Right atrium auricular region (tissue), 2 donors: ENCODE measurements at places on chromosomes 5 and 9.

GRCh38 chr5:15334551-15335266, 165.3 kb upstream of the FBXL7 start:
- H3K4me3 ChIP-seq: no peak overlapping the region
- no peak for DNase-seq
- H3K27ac ChIP-seq: no peak overlapping the region
- H3K4me1 ChIP-seq: no peaks in the 10 kb centered on the region
- H3K36me3 ChIP-seq: no peaks in the 10 kb centered on the region

DNA sequence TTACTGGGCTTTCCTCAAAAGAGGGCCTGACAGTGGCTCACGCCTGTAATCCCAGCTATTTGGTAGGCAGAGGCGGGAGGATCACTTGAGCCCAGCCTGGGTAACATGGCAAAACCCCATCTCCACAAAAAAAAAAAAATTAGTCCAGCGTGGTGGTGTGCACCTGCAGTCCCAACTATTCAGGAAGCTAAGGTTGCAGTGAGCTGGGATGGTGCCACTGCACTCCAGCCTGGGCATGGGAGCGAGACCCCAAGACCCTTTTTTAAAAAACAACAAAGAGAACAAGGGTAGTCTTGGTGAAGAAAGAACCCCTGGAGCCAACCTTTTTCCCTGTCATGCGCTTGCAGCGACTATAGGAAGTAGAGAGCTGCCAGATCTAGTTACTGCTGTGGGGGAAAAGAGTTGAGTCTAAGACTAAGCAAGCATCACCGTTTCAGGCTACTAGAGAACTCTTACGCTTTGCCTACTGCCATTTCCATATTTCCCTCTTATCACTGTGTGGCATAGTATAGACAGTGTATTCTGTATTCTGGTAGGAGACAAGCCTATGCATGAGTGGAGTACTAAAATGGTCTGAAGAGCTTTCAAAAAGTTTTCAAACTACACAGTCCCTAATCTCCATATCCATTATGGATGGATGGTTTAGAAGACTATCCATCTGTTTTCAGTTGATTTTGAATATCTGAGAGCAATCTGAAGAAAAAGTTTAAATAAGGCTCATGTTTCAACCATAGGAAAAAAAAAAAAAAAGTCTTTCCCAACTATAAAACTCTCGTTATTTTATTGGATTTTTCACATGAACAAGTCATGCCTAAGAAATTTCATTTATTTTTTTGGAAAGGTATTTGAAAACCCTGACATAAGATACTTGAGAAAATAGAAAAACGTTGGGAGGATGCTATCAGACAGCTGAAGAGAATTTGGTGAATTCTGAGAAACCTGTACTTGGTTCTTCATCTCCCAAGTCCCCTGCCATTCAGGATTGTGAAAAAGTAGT, 2.6 kb downstream of the C9orf40 start:
- no peak overlapping the region for H3K4me3 ChIP-seq
- peak overlapping the region; percentile 2 for H3K27ac ChIP-seq
- H3K27me3 ChIP-seq: no peaks in the 10 kb centered on the region
- peaks cover 7% of the 10 kb centered on the region for H3K4me1 ChIP-seq

DNA sequence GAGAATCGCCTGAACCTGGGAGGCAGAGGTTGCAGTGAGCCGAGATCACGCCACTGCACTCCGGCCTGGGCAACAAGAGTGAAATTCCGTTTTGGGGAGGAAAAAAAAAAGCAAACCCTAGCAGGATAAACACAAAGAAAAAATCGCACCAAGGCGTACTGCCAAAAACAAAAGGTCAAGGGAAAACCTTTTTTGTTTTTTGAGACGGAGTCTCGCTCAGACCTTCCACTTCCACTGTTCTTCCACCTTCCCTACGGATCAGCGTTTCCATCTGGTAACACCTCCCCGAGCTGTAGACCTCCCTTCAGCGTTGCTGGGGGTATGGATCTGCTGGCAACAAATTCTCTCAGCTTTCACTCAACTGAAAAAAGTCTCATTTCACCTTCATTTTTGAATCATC, 20.1 kb upstream of the FCN2 start:
- H3K4me1 ChIP-seq: peaks cover 13% of the 10 kb centered on the region
- H3K36me3 ChIP-seq: no peaks in the 10 kb centered on the region
- no peak overlapping the region for H3K27ac ChIP-seq
- no peaks in the 10 kb centered on the region for H3K27me3 ChIP-seq
- DNase-seq: no peak
- no peak overlapping the region for H3K4me3 ChIP-seq

GRCh38 chr5:179623906-179624741, 653 bp upstream of the HNRNPH1 start:
- H3K4me3 ChIP-seq: peak overlapping the region; percentile 92
- peaks cover 41% of the 10 kb centered on the region for H3K4me1 ChIP-seq
- H3K36me3 ChIP-seq: peaks cover 35% of the 10 kb centered on the region
- no peaks in the 10 kb centered on the region for H3K27me3 ChIP-seq
- peak; percentile 70 for DNase-seq

- H3K27me3 ChIP-seq: no peaks in the 10 kb centered on the region
- no peak overlapping the region for H3K27ac ChIP-seq
- no peaks in the 10 kb centered on the region for H3K4me1 ChIP-seq
- DNase-seq: no peak
Measured at GRCh38 chr5:38420691-38421390, 135.6 kb downstream of the LIFR start.

DNA sequence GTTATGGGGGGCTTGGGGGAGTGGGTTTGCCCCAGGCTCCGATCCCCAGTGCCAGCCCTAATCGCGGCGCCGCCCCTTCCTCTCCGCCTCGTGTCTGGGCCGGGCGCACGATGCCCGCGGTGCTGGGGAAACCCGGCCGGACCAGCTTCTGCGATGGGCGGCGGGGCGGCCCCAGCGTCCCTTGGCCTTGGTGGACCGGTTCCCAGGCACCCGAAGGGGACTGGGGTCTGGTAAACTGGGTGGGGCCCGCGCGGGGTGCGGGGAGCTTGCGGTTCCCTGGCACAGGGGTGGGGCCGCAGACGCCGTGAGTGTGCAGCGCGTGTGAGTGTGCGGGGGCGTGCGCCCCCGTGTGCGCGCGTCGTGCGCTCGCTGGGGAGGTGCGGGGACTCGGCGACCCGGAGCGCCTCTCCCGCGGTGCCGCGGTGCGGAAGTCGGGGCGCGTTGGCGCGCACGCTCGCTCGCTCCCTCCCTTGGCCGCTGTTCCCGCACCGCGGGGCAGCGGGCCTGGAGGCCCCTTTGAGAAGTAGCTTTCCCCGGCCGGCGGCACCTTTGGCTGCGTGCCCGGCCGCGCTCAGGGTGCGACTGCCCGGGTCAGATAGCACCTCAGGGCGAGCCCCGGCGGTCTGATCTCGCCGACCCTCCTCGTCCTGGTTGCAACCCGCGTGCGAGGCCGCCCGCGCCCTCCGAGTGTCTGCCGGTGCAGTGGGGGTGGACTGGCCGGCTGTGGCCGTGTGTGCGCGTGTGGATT, 568 bp downstream of the MACIR start:
- peaks cover 35% of the 10 kb centered on the region for H3K4me1 ChIP-seq
- peak overlapping the region; percentile 88 for H3K27ac ChIP-seq
- no peak for DNase-seq
- no peaks in the 10 kb centered on the region for H3K27me3 ChIP-seq

DNA sequence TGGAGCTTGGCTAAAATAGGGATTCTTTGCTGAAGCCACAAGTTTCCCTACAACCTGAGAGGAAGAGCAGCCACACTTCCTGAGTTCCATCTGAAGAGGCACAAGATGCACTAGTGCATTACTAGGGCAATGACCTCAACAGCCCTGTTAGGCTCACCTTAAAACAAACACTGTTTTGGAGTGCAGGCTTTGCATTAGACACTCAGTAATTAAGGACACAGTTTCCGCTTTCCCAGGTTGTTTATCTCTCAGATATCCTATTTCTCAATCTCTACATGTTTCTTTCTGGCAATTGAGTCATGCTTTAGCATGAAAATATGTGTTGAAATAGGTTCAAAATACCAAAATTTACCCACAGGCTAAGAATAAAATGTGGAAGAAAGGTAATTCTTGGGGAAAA, 34.2 kb downstream of the EMB start:
- no peaks in the 10 kb centered on the region for H3K27me3 ChIP-seq
- no peak overlapping the region for H3K4me3 ChIP-seq
- no peak overlapping the region for H3K27ac ChIP-seq
- DNase-seq: no peak

DNA sequence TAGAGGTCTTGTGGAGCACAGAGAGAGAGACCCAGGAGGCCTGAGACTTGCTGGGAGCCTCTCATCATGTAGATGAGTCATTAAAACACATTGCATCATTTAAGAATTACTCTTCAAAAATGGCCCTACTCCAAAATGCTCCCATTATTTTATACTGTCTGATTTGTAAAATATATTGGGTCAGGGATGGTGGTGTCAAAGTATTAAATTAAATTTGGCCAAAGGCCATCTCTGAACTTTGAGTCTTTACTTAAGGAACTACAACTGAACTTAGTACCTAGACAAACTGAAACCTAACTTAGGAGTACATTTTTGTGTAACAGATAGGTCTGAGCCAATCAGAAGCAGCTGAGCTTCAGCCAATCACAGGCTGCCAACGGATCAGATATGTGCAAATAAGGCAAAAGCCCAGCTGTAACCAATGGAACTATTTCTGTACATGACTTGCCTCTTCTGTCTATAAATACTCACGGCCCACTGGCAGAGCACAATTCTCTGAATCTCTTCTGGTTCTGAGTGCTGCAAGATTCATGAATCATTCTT, 657.2 kb downstream of the TLE1 start:
- no peaks in the 10 kb centered on the region for H3K36me3 ChIP-seq
- no peak overlapping the region for H3K27ac ChIP-seq
- DNase-seq: no peak
- no peaks in the 10 kb centered on the region for H3K4me1 ChIP-seq
- H3K27me3 ChIP-seq: no peaks in the 10 kb centered on the region
- no peak overlapping the region for H3K4me3 ChIP-seq

- H3K27me3 ChIP-seq: no peaks in the 10 kb centered on the region
- no peaks in the 10 kb centered on the region for H3K4me1 ChIP-seq
- H3K36me3 ChIP-seq: no peaks in the 10 kb centered on the region
- DNase-seq: no peak
- H3K27ac ChIP-seq: no peak overlapping the region
Measured at GRCh38 chr5:24623624-24624023, 21.2 kb downstream of the CDH10 start.

DNA sequence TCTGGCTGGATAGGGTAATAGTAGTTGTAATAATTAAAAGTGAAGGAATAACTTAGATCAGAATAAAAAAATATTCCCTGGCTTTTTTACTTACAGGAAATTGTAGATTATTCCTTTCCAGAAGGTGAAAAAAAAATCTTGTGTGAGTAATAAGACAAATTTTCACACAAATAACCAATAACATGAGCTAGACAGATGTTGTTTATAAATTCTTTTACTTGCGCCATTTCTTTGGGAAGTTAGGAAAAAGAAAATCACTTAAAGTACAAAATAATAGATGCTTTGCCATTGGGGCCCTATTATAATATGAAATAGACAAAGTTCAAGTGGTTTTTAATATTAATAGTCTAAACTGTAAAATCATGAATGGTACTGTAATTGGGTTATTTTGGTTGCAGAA, 204.1 kb downstream of the ARRDC3 start:
- no peak overlapping the region for H3K4me3 ChIP-seq
- H3K27ac ChIP-seq: peak overlapping the region; percentile 36
- H3K27me3 ChIP-seq: no peaks in the 10 kb centered on the region
- no peaks in the 10 kb centered on the region for H3K36me3 ChIP-seq
- DNase-seq: no peak
